Neural progenitor cell (in vitro differentiated cells): ENCODE measurements at places on chromosomes 5 and 9.

GRCh38 chr5:143263272-143263810 is 140.1 kb downstream of the NR3C1 start:
- H3K27me3 ChIP-seq, result no peaks in the 10 kb centered on the region
- no peak overlapping the region for H3K4me3 ChIP-seq

DNA sequence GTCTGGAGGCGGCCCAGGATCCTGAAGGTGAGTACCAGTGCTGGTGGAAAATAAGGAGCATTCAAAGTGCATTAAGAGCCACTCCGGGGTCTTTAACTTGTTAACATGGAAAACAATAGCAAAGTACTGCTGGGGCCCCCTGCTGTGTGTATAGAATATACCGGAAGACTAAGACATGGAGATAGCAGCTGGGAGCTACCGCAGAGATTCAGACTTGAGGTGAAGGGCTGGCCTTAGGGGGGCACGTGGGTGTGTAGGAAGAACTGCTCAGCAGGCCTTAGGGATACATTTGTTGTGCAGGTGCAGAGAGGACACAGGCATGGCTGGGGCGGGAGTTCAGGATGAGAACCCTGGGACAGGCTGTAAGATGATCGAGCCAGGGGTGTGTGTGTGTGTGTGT is 1.2 kb upstream of the DMRT1 start:
- H3K27ac ChIP-seq, result no peak overlapping the region
- DNase-seq, result peak; percentile 49
- no peaks in the 10 kb centered on the region for H3K36me3 ChIP-seq
- H3K4me3 ChIP-seq, result no peak overlapping the region

DNA sequence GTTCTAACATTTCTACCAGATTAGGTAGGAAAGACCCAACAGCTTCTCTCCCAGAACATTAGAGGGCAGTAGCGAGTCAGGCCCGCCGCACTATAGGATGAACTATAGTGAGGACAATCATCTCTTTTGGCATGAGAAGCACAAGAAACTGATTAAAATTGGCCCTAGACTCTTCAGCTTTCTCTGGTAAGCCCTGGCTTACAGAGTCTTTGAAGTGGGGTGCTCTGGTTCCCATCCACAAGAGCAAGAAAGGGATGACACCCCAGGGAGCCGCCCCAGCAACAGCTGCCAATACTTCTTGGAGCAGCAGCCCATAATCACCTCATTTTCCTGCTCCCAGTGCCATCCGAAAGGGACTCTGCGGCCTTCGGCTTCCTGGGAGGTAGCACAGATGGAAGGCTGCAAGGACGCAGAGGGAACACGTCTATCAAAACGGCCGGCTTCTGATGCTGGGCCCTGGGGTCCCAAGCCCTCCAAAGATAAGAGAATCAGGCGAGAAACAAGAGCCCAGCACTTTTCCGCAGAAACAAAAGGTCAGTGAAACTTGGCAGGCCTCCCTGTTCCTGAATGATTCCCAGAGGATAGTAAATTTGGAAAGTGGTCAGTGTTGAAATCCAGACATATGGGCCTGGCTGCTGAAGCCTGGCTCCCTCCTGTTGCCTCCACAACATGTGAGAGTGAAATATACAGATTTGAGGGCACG is 69.3 kb downstream of the HSD17B3 start:
- no peaks in the 10 kb centered on the region for H3K27me3 ChIP-seq
- H3K4me3 ChIP-seq, result no peak overlapping the region
- H3K27ac ChIP-seq, result no peak overlapping the region
- peak; percentile 60 for DNase-seq
- no peaks in the 10 kb centered on the region for H3K36me3 ChIP-seq

DNA sequence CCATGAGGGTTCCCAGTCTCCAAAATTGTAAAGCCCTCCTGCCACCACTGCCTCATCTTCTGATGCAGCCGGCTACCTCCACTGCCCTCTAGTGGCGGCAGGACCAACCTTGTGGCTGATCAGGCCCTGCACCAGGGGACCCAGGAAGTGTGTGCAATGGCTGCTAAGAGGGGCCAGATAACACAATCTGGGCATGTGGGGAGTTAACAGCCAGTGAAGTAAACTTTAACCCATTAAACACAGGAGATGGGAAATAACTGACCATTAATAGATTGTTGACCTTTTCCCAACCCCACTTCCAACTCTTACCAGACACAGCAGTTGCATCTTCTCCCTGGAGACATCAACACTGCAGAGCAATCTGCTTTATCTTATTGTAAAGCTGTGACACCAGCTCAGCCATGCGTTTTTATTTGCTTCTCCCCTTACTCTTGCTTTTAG is 63.3 kb downstream of the FREM1 start:
- peak; percentile 85 for DNase-seq
- H3K27me3 ChIP-seq, result no peaks in the 10 kb centered on the region
- peaks cover 5% of the 10 kb centered on the region for H3K4me1 ChIP-seq
- no peaks in the 10 kb centered on the region for H3K36me3 ChIP-seq
- no peak overlapping the region for H3K27ac ChIP-seq

DNA sequence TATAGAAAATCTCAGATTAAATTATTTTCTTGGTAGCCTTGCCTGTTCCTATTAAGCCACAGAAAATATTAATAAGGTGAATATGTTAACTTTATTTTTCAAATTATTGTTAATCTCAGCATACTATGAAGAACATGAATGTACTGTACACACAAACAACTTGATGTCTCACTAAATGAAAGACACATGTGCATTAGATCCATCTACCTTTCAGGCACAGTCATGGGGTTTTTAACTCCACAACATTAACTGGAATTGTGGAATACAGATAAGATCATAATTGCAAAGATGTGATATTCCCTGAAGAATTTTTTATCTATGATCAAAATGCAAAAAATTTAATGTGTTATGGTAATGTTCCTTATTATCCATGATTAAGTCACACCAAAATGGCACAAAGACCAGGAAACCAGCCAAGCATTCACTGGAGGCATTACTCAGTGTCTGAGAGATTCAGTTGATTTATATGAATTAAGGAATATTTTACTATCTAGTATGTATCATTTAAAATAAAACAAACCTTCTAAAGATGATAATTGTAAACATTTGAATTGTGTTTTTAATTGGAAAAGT is 150.0 kb upstream of the VCAN start:
- no peaks in the 10 kb centered on the region for H3K36me3 ChIP-seq
- no peak for DNase-seq
- H3K27ac ChIP-seq, result no peak overlapping the region
- H3K27me3 ChIP-seq, result no peaks in the 10 kb centered on the region

DNA sequence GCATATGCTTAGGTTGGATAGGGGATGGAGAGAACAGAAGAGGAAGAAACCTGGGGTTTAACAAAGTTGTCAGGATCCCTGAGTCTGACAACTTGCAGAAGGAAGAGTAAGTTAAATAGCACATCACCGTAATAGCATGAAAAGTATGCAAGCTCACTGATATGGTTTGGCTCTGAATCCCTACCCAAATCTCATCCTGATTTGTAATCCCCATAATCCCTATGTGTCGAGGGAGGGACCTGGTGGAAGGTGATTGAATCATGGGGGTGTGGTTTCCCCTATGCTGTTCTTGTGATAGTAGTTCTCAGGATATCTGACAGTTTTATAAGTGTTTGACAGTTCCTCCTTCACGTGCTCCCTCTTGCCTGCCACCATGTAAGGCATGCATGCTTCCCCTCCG is 193.3 kb downstream of the PSAT1 start:
- H3K4me1 ChIP-seq, result peaks cover 4% of the 10 kb centered on the region
- no peak for DNase-seq
- no peak overlapping the region for H3K4me3 ChIP-seq
- no peaks in the 10 kb centered on the region for H3K27me3 ChIP-seq
- no peaks in the 10 kb centered on the region for H3K36me3 ChIP-seq
- no peak overlapping the region for H3K27ac ChIP-seq

DNA sequence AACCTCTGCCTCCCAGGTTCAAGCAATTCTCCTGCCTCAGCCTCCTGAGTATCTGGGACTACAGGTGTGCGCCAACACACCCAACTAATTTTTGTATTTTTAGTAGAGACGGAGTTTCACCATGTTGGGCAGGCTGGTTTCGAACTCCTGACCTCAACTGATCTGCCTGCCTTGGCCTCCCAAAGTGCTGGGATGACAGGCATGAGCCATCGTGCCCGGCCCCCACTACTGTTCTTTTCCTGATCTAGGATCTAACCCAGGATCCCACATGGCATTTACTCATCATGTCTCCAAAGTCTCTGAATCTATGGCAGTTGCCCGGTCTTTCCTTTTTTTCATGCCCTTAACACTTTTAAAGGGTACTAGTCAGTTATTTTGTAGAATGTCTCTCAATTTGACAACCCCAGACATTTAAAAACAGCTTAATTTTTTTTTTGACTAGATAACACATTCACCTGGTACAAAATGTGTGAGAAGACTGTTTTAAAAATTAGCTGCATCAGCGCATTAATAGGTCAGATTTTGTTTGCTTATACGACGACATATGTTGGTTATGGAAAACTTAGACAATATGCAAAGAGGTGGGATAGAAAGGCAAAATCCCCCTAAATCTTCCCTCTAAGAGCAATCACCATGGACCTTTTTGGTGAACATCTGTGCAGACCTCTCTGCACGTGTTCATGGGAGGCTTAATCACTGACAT is 46.5 kb downstream of the STOM start:
- no peaks in the 10 kb centered on the region for H3K27me3 ChIP-seq
- no peak for DNase-seq
- H3K4me3 ChIP-seq, result no peak overlapping the region

- DNase-seq, result no peak
- no peak overlapping the region for H3K4me3 ChIP-seq
- no peaks in the 10 kb centered on the region for H3K36me3 ChIP-seq
- no peak overlapping the region for H3K27ac ChIP-seq
Observed at GRCh38 chr5:36644727-36645126, 38.3 kb downstream of the SLC1A3 start.

GRCh38 chr5:124494540-124495116 is 251.8 kb downstream of the ZNF608 start:
- no peak overlapping the region for H3K27ac ChIP-seq
- no peaks in the 10 kb centered on the region for H3K27me3 ChIP-seq
- DNase-seq, result no peak
- peaks cover 4% of the 10 kb centered on the region for H3K4me1 ChIP-seq
- H3K4me3 ChIP-seq, result no peak overlapping the region

GRCh38 chr5:23977997-23978396 is 470.6 kb downstream of the PRDM9 start:
- no peak overlapping the region for H3K4me3 ChIP-seq
- no peaks in the 10 kb centered on the region for H3K4me1 ChIP-seq
- DNase-seq, result peak; percentile 83
- H3K27me3 ChIP-seq, result no peaks in the 10 kb centered on the region

- H3K27me3 ChIP-seq, result no peaks in the 10 kb centered on the region
- peaks cover 54% of the 10 kb centered on the region for H3K4me1 ChIP-seq
- no peak overlapping the region for H3K4me3 ChIP-seq
Observed at GRCh38 chr9:94911211-94911610, 184.7 kb downstream of the AOPEP start.

DNA sequence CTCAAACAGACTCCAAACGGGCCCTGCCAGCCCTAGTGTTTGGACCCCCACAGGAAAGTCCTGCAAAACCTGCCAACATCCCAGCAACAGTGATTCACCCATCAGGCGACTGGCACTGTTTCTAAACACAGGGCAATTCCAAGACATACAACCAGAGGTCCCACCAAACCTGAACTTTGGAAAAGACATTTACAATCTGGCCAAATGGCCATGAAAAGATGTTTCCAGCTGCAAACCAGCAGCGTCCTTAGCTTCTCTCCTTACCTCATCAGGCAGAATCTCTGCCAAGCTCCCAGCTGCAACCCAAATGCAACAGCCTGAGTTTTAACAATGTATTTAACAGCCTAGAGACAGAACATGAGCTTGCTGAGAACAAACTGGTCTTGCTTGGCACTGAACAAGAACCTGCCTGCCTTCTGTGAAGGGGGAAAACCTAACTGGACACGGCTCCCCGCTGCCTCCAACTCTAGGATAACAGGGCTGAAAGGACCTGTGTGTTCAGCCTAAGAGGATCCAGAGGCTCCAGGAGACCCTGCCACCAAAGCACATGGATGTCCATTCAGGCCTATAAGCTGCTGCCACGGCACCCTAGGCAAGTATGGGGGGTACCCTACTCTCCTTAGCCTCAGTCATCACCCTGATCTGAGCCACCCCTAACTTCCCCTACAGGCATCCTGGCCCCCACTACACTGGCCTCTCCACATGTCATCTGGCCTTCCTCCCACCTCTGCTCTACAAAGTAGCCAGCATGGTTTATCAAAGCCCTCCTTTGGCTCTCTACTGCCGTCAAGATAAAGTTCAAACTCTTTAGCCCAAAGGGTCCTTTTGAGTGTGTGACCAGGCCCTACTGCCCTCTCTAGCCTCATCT is 5.6 kb downstream of the P4HA2 start:
- no peak overlapping the region for H3K4me3 ChIP-seq
- no peaks in the 10 kb centered on the region for H3K4me1 ChIP-seq
- peaks cover 16% of the 10 kb centered on the region for H3K27me3 ChIP-seq
- no peak overlapping the region for H3K27ac ChIP-seq
- no peak for DNase-seq

- H3K27ac ChIP-seq, result no peak overlapping the region
- H3K27me3 ChIP-seq, result no peaks in the 10 kb centered on the region
- H3K36me3 ChIP-seq, result no peaks in the 10 kb centered on the region
- H3K4me1 ChIP-seq, result no peaks in the 10 kb centered on the region
Observed at GRCh38 chr9:33852216-33852826, 35.4 kb downstream of the UBE2R2 start.
